ENCODE measurements at places on chromosomes 12 and 14.

DNA sequence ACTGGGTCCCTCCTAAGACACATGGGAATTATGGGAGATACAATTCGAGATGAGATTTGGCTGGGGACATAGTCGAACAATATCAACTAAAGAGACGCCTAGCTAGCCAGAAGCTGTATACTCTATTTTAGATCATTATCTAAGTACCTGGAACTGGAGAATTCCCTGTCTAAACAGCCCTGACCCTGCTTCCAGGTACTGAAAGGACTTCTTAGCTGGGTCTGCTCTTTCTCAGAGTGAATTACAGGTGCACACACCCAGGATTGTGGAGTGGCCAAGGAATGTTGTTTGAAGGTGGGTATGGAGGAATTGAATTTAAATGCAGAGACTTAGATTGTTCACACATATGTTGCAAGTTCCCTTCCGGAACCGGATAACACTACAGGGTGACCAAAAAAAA, 733.0 kb downstream of the RPS29 start:
- no peak overlapping the region for H3K27ac ChIP-seq
- no peaks in the 10 kb centered on the region for H3K4me1 ChIP-seq
- no peak for ATAC-seq
- H3K4me3 ChIP-seq: no peak overlapping the region

DNA sequence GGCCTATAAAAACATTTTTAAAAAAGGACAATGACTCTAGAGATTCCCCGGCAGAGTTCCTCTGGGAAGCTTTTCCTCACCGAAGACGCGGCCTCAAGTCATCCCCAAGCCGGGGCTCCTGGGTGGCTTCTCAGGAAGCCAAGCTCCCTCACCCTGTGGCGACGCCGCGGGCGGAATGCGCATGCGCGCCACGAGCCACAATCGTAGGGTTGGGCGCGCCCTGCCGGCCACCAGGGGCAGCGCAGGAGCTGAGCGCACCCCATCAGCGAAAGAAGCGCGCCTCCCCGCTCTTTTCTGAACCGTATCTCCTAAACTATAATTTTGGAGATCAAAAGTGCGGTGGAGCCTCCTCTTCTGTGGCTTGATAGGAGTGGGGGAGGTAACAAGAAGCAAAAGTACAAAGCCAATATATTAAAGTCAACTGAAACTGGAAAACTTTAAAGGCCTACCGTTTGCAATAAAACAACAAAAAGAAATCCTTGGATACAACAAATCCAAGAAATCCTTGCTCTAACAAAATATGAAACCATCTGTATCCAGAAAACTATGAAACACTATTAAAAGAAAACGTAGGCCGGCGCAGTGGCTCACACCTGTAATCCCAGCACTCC, 17.4 kb upstream of the CHFR start:
- no peak for ATAC-seq
- peak overlapping the region; percentile 39 for H3K4me3 ChIP-seq
- H3K4me1 ChIP-seq: peaks cover 13% of the 10 kb centered on the region
- H3K27me3 ChIP-seq: no peaks in the 10 kb centered on the region

- H3K4me1 ChIP-seq: no peaks in the 10 kb centered on the region
- no peak overlapping the region for H3K4me3 ChIP-seq
- H3K27me3 ChIP-seq: no peaks in the 10 kb centered on the region
Observed at GRCh38 chr12:77496714-77497113, 334.0 kb upstream of the NAV3 start.

DNA sequence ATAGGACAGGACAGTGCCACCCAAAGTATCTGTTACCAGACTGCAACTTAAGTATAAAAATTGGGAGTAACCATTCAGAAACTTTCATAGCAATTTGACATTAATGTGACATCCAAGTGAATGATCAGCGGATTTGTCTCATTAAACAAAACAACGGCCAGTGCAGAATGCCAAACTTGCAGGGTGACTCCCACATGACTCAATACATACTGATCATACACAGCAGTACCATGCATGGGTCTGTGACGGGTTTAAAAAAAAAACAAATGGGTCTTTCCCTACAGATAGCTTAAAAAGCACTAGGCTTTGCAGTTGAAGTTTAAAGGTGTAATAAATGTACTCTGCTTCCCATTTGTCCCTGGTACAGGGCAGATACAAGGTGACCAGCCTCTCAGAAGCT, 116.6 kb downstream of the SLC35F4 start:
- H3K27me3 ChIP-seq: no peaks in the 10 kb centered on the region
- no peaks in the 10 kb centered on the region for H3K4me1 ChIP-seq
- H3K36me3 ChIP-seq: no peaks in the 10 kb centered on the region
- no peak overlapping the region for H3K27ac ChIP-seq
- no peak overlapping the region for H3K4me3 ChIP-seq
- ATAC-seq: peak; percentile 27

- H3K4me3 ChIP-seq: no peak overlapping the region
- H3K4me1 ChIP-seq: no peaks in the 10 kb centered on the region
- ATAC-seq: no peak
- H3K27ac ChIP-seq: no peak overlapping the region
- peaks cover 23% of the 10 kb centered on the region for H3K36me3 ChIP-seq
- no peaks in the 10 kb centered on the region for H3K27me3 ChIP-seq
Observed at GRCh38 chr12:100031836-100032235, 47.1 kb upstream of the ANKS1B start.

Measured in stimulated activated memory B cell treated with anti-CD40 and anti-IgM and Interleukin-4, amounts not matched to agents 10 μg/mL and 1 μg/mL and 100 μg/mL, for 72 hours (primary cell).